Mesenteric fat pad (tissue), 1 donor: ENCODE measurements at places on chromosomes 3 and 15. TPM values are rescaled to one million over a fixed set of nuclear protein-coding genes. Genes with fewer than 3 reads are reported as not detected.

GRCh38 chr15:46383978-46384377, 749.1 kb downstream of the SQOR start:
- DNase-seq = no peak

DNA sequence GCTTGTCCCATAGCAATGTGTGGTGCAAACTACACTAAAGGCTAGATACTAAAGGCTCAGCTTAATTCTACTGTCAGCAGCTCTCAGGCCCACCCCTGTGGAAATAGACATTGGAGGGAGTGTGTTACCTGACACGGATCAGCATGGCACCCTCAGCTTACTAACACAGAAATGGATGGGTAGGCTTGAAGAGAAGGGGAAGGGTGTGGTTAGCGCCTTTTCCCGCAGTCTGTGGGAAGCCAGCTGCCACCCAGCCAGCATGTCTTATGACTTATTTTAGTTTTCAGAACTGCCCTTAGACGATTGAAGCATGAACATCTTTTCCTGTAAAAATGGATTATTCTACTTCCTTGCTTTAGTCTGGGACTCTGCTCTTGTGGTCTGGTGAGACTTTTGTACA, 25.8 kb upstream of the ADPGK start:
- no peak for DNase-seq

The SPINK8 gene
- total RNA-seq = not detected

- no peak for DNase-seq
Observed at GRCh38 chr3:186570941-186571643, 572 bp downstream of the DNAJB11 start.

- DNase-seq = peak; percentile 65
Observed at GRCh38 chr3:116393199-116393598, 52.1 kb downstream of the LSAMP start.

- no peak for DNase-seq
Observed at GRCh38 chr3:152827313-152827712, 7.6 kb upstream of the P2RY1 start.

The MEIS2 gene
- 21.5 TPM for total RNA-seq

- no peak for DNase-seq
Observed at GRCh38 chr3:122902326-122902725, 107.5 kb downstream of the SLC49A4 start.

DNA sequence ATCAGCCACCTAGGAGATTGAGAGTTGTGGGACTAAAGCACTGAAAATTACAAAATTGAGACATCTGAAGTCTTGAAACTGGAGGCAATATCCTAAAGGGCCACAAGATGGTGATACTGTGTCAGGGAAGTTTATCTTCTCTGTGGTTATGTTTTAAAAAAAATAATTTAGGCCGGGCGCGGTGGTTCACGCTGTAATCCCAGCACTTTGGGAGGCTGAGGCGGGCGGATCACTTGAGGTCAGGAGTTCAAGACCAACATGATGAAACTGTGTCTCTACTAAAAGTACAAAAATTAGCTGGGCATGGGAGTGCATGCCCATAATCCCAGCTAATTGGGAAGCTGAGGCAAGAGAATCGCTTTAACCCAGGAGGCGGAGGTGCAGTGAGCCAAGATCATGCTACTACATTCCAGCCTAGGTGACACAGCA, 17.9 kb upstream of the NIT2 start:
- DNase-seq = no peak

DNA sequence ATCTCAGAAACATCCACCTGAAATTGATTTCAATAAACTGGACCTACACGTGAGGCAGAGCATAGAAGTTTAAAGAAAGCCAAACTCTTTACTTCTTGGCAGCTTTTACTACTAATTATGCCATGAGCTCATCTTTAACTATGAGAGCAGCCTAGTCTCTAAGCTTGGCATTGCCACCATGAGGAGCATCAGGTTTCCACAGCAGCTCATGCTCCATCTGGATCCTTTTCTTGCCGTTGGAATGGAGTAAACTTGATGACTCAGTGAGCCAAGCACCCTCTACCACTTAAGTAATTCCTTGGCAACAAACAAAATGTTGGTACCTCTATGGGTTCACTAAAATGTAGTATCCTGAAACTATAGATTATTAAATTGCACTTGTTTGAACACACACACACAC, 583.2 kb downstream of the EPHA3 start:
- no peak for DNase-seq

DNA sequence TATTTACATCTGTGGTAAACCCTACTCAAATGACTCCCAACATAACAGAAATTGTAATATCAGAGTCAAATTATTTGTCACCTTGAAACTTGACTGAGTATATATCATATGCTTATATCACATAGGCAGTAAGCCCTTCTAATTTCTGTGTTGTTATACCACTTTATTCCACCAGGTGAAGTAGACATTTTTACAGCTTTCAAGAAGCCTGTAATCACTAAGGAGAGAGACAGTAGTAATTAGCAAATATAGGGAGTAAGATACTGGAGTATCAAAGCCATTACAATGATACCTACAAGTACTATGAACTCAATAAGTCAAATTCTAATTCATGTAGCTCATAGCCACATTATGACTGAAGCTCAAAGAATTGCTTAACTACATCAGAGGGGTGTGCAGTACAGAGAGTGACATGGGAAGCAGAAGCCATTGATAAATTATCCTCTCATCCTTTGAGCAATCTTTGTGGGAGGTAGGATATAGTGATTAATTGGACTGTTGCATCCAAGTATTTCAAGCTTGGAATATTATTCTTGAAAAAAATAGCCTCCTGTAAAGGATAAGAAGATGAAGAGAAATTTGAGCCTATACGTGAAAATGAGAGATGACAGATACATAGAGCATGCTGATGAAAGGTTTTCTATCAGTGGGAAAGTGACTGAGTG, 1005.9 kb downstream of the ZPLD1 start:
- DNase-seq = no peak

- DNase-seq = no peak
Observed at GRCh38 chr15:50390554-50391264, 33.5 kb upstream of the USP8 start.

GRCh38 chr3:43770426-43771103, 79.8 kb downstream of the ABHD5 start:
- DNase-seq = no peak

The TPM1 gene
- total RNA-seq = 154 TPM

The PRSS50 gene
- total RNA-seq = not detected

The TTLL13 gene
- not detected for total RNA-seq

The MSL2 gene
- 20.6 TPM for total RNA-seq

The SERPINI2 gene
- total RNA-seq = not detected

The BUB1B gene
- total RNA-seq = 0.39 TPM

The SEMA5B gene
- total RNA-seq = not detected

The A4GNT gene
- total RNA-seq = not detected

DNA sequence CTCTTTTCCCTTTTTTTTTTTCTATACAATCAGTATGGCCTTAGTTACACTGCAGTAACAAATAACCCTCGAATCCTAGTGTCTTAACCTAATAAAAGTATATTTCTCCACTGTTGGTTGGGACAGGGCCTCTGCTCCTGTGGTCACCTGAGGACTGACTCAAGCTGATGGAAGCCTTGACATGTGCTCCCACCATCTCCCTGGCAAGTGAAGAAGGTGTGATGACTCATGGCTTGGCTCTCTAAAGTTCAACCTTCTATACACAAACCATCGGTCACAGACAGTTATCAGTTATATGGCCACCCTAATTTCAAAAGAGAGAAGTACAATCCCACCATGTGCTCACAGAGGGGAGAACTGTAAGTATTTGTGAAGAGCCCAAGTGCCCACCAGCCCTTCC, 65.8 kb upstream of the CACNA2D3 start:
- no peak for DNase-seq

DNA sequence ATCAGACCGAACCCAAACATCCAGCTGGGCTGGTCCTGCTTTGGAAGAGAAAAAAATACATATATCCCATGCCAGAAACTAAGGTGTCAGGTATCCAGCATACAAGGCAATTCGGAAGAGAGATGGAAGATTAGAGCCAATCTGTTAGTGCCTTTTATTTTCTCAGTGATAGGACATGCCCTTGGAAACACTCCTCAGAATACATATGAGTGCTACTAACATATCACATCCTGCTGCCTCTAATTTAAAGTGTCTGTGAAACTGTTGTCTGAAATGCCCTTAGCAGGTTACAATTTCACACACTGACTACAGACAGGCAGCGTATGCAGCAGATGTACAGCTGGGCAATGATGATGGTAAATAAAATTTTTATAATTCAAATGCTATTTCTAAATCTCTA, 78.9 kb downstream of the RBPMS2 start:
- DNase-seq = no peak

The CCDC174 gene
- total RNA-seq = 16.8 TPM

GRCh38 chr3:16012086-16012485, 162.4 kb upstream of the GALNT15 start:
- DNase-seq = no peak

The GPR62 gene
- not detected for total RNA-seq

The GHSR gene
- not detected for total RNA-seq
